H1 (cell line): ENCODE measurements at places on chromosomes 13 and 19. TPM values are rescaled to one million over a fixed set of nuclear protein-coding genes. Genes with fewer than 3 reads are reported as not detected.

The CADM4 gene
- polyA plus RNA-seq: 13.5 and 20.7 TPM in 2 replicates

The PLPPR3 gene
- polyA plus RNA-seq: 76.4 and 109 TPM in 2 replicates

The FFAR3 gene
- polyA plus RNA-seq: 0.24 TPM in 1 of 2 replicates, not detected in the other

The PGLYRP1 gene
- not detected in 2 replicates for polyA plus RNA-seq

The TMTC4 gene
- polyA plus RNA-seq: 26.3 and 31.4 TPM in 2 replicates

- DNase-seq: no peak
Observed at GRCh38 chr13:42083138-42083770, 34.8 kb downstream of the DGKH start.
